WTC11 (cell line): ENCODE measurements at places on chromosomes 13 and 19. TPM values are rescaled to one million over a fixed set of nuclear protein-coding genes. Genes with fewer than 3 reads are reported as not detected.
A peak's percentile ranks its signal among the peaks of the same experiment; 100 is the strongest.

DNA sequence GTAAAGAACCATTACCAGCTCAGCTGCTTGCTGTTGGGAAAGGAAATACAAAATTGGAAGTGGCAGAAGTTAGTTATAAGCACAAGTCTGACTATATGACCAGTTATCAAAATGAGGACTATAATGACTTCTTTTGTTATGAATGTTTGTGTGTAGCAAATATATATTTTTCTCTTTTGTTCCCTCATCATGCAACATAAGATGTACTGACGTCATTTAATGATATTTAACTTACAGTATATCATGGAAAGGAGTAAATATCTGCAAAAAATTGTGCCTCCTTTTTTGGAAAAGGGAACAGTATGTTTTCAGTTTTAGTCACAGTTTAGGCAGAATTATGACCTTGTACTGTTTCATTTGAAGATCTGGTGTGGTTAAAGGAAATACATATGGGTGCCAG lies 356.3 kb upstream of the SLITRK5 start:
- DNase-seq = no peak

GRCh38 chr19:35484252-35485036 lies 5.8 kb downstream of the KRTDAP start:
- no peak for DNase-seq

GRCh38 chr13:72457151-72457550 lies 270.3 kb downstream of the MZT1 start:
- DNase-seq = no peak

GRCh38 chr13:50919277-50919676 lies 9.7 kb downstream of the RNASEH2B start:
- DNase-seq = no peak

DNA sequence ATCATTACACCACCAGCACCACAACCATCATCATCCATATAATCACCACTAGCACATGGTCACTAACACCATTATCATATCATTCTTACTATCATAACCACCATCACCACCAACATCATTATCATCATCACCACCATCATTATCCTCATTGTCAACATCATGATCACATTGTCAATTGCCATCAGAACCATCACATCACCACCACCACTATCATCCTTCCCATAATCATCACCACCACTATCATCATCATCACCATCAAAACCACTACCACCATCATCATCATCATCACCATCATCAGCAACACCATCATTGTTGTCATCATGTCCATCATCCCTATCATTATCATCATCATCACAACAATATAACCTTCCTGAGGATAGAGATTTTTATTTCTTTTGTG lies 58.1 kb downstream of the MBD3L1 start:
- no peak for DNase-seq

- peak; percentile 54 for DNase-seq
Observed at GRCh38 chr19:33794683-33795369, 1.8 kb upstream of the KCTD15 start.

DNA sequence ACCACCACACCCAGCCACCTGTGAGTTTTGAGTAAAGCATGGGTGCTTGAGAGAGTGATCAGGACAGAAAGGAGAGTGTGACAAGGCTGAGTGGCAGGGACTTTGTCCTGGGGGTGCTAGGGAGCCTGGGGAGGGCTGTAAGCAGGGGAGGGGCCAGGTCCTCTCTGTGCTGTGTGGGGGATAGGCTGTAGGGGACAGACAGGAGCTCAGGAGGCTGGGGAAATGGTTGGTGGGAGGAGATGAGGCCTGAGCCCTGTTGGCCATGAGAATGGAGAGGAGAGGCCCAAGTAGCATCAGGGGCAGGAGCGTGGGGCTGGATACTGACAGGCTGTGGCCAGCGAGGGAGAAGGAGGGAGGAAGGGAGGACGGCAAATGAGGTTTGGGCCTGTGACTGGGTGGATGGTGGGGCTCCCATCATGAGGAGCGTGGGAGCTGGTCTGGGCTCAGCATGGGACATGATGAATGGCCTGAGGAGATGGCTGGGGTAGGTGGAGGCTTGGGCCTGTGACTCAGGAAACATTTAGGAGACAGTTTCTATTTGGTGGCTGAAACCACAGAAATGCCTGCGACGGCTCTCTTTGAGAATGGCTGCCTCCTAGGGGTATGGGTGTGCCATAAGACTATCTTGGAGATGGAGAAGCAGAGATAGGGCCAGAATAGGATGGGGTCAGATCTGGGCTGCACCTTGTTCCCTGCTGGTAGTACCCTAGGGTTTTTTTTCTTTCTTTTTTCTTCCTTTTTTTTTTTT lies 25.0 kb downstream of the GRIN2D start:
- DNase-seq = no peak

- DNase-seq = no peak
Observed at GRCh38 chr13:72931311-72931710, 127.5 kb upstream of the KLF5 start.

- DNase-seq = no peak
Observed at GRCh38 chr13:95228130-95228529, 73.1 kb downstream of the ABCC4 start.

- DNase-seq = no peak
Observed at GRCh38 chr13:113936166-113936965, 37.5 kb downstream of the C13orf46 start.

DNA sequence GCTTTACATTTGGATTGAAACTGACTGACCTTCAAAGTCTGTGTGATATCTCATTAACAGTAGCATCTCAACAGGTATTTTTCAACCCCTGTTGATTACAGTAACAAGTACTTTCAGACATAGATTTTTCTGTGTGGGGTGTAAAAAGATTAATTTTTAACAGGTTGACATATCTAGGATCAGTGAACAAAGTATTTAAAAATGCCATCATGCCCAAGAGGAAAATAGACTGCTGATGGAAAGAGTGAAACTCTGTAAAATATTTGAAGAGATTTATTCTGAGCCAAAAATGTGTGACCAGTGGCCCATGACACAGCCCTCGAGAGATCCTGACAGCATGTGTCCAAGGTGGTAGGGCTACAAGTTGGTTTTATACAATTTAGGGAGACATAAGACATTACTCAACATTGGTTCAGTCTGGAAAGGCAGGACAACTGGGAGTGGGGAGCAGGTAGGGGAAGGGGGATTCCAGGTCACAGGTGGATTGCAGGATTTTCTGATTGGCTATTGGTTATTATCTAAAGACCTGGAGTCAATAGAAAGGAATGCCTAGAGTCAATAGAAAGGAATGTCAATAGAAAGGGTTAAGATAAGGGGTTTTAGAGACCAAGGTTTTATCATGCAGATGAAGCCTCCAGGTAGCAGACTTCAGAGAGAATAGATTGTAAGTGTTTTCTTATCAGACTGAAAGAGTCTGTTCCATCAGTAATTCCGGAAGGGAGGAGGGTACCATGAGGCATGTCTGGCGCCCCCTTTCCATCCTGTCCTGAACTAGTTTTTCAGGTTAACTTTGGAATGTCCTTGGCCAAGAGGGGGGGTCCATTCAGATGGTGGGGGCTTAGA lies 29.1 kb downstream of the TNFRSF19 start:
- DNase-seq = peak; percentile 43

The PLEKHF1 gene
- total RNA-seq = 10.8 to 17.9 TPM (median 14.0 TPM) in 3 replicates

The PSG11 gene
- not detected in 3 replicates for total RNA-seq

The LILRA6 gene
- total RNA-seq = not detected in 3 replicates

The KIR2DL1 gene
- not detected in 3 replicates for total RNA-seq

The SIGLEC12 gene
- total RNA-seq = not detected in 3 replicates

The IFNL1 gene
- total RNA-seq = not detected in 3 replicates

The RPL18 gene
- total RNA-seq = 1,712 to 1,987 TPM (median 1,909 TPM) in 3 replicates

The TRPM4 gene
- total RNA-seq = 15.5 to 24.8 TPM (median 23.6 TPM) in 3 replicates

The PNMA8B gene
- 2.8 to 4.0 TPM (median 3.6 TPM) in 3 replicates for total RNA-seq
